ENCODE measurements at places on chromosomes 12 and 14. TPM values are rescaled to one million over a fixed set of nuclear protein-coding genes. Genes with fewer than 3 reads are reported as not detected.

RNF212B gene
- not detected for total RNA-seq

NOVA1 gene
- total RNA-seq = 4.0 TPM

OTOGL gene
- total RNA-seq = 0.10 TPM

SERPINA1 gene
- total RNA-seq = 0.56 TPM

- DNase-seq = no peak
- no peak overlapping the region for H3K4me3 ChIP-seq
- no peak overlapping the region for H3K27ac ChIP-seq
- no peaks in the 10 kb centered on the region for H3K27me3 ChIP-seq
- H3K4me1 ChIP-seq = no peaks in the 10 kb centered on the region
Observed at GRCh38 chr12:70486588-70486987, 120.5 kb downstream of the KCNMB4 start.

- H3K4me1 ChIP-seq = no peaks in the 10 kb centered on the region
- no peaks in the 10 kb centered on the region for H3K27me3 ChIP-seq
- no peak overlapping the region for H3K4me3 ChIP-seq
- peaks cover 3% of the 10 kb centered on the region for H3K36me3 ChIP-seq
- no peak for DNase-seq
- H3K27ac ChIP-seq = no peak overlapping the region
Observed at GRCh38 chr12:123657211-123657610, 13.7 kb upstream of the TCTN2 start.

DNA sequence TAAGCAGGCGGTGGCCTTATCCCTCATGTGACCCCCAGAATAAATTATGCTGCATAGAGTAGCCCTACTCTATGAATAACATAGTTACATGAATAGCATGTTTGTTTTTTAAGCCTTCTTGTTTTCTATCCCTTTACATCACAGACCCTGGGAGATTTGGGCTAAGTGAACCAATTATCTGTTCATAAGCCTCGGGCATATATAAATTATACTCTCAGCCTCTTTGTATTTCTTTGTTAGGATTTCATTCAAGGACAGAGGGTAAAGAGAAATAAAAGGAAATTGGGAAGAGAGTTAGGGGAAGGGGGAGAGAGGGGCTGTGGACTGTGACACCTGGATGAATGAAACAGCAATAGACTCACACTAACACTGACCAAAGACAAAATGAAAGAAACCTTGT is 35.3 kb upstream of the RTRAF start:
- H3K4me3 ChIP-seq = no peak overlapping the region
- DNase-seq = no peak
- H3K27me3 ChIP-seq = no peaks in the 10 kb centered on the region
- no peaks in the 10 kb centered on the region for H3K36me3 ChIP-seq
- no peak overlapping the region for H3K27ac ChIP-seq

DNA sequence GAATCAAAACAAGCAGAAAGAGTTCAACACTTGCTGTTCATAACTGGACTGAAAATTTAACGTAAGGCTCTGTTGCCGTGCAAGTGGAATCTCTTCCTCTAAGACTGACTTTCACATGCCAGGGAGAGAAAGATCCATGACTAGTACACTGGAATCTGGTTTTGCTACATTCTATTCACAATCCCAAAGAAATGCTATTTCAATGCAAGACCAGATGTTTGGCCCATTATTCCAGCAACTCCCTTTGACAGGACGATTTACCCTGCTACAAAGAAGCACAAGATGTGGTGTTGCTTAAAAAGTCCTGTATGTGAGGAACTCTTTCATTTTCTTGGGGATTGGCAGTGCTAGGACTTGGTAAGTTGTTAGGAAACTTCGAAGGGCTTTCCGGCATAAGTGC is 17.4 kb downstream of the RFC5 start:
- no peaks in the 10 kb centered on the region for H3K36me3 ChIP-seq
- no peak overlapping the region for H3K4me3 ChIP-seq
- H3K4me1 ChIP-seq = no peaks in the 10 kb centered on the region
- H3K27ac ChIP-seq = no peak overlapping the region
- DNase-seq = no peak

- peaks cover 13% of the 10 kb centered on the region for H3K4me1 ChIP-seq
- no peak overlapping the region for H3K27ac ChIP-seq
- DNase-seq = no peak
- no peak overlapping the region for H3K4me3 ChIP-seq
- no peaks in the 10 kb centered on the region for H3K36me3 ChIP-seq
Observed at GRCh38 chr12:14252697-14253096, 112.8 kb upstream of the ATF7IP start.

DNA sequence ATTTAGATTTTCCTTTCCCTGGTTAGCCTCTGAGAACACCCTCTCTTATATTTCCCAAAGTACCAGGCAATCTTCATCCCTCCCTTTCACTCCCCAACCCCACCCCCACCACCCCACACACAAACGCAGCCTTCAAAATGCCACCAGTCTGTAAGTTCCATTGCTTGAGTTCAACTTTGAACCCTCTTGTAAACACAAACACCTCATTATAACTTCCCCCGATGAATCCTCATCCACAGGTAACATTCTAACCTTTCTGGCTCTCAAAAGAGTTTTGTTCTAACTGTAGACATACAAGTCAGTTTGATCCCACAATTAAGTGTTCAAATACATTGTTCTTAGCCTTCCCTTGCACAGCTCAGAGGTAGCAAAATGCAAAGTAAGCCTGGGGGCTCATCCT is 199.4 kb upstream of the FOXN3 start:
- peak overlapping the region; percentile 78 for H3K27ac ChIP-seq
- H3K36me3 ChIP-seq = no peaks in the 10 kb centered on the region
- H3K4me1 ChIP-seq = peaks cover 43% of the 10 kb centered on the region

DNA sequence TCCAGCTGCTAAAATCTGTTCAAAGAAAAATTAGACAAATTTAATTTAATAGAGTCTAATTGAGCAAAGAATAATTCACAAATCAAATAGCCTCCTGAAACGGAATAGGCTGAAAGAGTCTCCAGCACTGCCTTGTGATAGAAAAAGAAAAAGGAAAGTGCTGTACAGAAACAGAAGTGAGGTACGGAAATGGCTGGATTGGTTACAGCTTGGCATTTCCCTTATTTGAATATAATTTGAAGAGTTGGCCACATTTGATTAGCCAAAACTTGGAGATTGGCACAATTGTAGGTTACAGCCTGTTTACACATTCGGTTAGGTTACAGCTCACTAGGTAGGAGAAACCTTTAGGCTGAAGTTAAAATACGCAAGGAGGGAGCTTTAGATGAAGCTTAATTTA is 24.8 kb upstream of the PCED1B start:
- H3K4me1 ChIP-seq = no peaks in the 10 kb centered on the region
- no peak overlapping the region for H3K4me3 ChIP-seq
- no peaks in the 10 kb centered on the region for H3K36me3 ChIP-seq
- no peak overlapping the region for H3K27ac ChIP-seq

GRCh38 chr12:108689314-108690190 is 41.8 kb downstream of the CORO1C start:
- H3K4me1 ChIP-seq = peaks cover 85% of the 10 kb centered on the region
- peak overlapping the region; percentile 98 for H3K27ac ChIP-seq
- H3K27me3 ChIP-seq = no peaks in the 10 kb centered on the region
- H3K4me3 ChIP-seq = peak overlapping the region; percentile 45
- peak; percentile 71 for DNase-seq
- no peaks in the 10 kb centered on the region for H3K36me3 ChIP-seq

DNA sequence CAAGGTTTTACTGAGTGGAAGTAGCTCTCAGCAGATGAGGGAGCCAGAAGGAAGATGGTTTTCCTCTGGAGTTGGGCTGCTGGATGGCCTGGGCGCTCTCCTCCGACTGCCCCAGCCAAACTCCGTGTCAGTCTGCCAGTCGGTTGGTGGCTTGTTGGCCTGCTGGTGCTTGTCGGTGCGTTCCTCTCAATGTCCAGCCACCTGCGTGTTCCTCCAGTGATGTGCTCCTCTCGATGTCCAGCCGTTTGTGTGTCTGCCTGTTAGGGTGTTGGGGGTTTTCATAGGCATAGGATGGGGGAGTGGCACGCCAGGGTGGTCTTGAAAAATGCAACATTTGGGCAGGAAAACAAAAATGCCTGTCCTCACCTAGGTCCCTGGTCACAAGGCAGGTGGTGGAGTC is 37.0 kb upstream of the LDHB start:
- H3K36me3 ChIP-seq = no peaks in the 10 kb centered on the region
- DNase-seq = no peak
- H3K4me1 ChIP-seq = no peaks in the 10 kb centered on the region
- no peaks in the 10 kb centered on the region for H3K27me3 ChIP-seq
- H3K27ac ChIP-seq = no peak overlapping the region

DNA sequence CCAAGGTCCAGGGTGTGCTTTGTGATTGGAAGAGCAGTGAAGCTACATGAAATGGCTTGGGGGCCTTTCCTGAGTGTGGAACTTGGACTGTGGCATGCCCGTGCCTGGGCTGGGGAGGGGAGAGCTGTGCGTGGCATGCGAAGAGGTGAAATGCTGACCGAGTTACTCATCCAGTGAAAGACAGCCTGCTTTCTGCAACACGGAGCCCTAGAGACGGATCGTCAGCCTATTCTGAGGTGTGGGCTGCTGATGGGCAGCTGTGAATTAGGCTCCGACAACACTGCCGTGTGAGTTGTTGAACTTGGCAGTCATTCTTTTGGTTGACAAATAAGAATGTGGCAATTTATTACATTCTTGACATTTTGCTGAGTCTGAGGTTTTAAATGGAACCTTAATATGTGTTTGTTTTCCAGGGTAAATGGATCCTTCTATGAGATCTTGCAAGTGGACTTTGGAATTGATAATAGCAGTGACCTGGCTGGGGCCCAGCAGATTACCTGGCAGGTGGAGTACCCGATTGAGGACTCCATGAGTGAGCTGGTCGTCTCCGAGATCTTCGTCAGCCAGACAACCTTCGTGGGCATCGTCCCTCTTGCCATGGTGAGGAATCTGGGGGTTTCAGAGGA is 453.9 kb downstream of the AACS start:
- H3K27me3 ChIP-seq = no peaks in the 10 kb centered on the region
- no peaks in the 10 kb centered on the region for H3K36me3 ChIP-seq
- H3K4me1 ChIP-seq = no peaks in the 10 kb centered on the region
- no peak overlapping the region for H3K27ac ChIP-seq
- no peak for DNase-seq

DNA sequence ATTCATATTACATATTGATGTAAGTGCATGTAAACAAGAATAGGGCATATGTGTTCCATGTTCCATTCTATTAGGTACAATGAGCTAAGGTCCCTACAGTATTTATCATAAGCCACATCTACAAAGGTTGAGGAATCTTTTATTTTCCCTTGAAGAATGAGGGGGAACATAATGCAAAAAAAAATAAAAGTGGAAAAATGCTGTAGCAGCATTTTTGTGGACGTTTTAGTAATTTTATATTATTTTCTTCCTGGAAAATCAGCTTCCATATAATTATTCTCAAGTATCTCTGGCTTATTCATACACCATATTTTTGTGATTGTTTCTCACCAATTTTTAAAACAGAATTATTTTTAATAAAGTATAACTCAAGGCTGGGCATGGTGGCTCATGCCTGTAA is 148.7 kb downstream of the MED13L start:
- no peaks in the 10 kb centered on the region for H3K36me3 ChIP-seq
- H3K4me1 ChIP-seq = peaks cover 86% of the 10 kb centered on the region
- no peak overlapping the region for H3K27ac ChIP-seq
- no peak overlapping the region for H3K4me3 ChIP-seq
- DNase-seq = no peak
- no peaks in the 10 kb centered on the region for H3K27me3 ChIP-seq

- no peak overlapping the region for H3K4me3 ChIP-seq
- H3K27ac ChIP-seq = no peak overlapping the region
- DNase-seq = no peak
- peaks cover 6% of the 10 kb centered on the region for H3K4me1 ChIP-seq
- H3K27me3 ChIP-seq = no peaks in the 10 kb centered on the region
Observed at GRCh38 chr14:33792009-33792719, 158.7 kb downstream of the EGLN3 start.

DNA sequence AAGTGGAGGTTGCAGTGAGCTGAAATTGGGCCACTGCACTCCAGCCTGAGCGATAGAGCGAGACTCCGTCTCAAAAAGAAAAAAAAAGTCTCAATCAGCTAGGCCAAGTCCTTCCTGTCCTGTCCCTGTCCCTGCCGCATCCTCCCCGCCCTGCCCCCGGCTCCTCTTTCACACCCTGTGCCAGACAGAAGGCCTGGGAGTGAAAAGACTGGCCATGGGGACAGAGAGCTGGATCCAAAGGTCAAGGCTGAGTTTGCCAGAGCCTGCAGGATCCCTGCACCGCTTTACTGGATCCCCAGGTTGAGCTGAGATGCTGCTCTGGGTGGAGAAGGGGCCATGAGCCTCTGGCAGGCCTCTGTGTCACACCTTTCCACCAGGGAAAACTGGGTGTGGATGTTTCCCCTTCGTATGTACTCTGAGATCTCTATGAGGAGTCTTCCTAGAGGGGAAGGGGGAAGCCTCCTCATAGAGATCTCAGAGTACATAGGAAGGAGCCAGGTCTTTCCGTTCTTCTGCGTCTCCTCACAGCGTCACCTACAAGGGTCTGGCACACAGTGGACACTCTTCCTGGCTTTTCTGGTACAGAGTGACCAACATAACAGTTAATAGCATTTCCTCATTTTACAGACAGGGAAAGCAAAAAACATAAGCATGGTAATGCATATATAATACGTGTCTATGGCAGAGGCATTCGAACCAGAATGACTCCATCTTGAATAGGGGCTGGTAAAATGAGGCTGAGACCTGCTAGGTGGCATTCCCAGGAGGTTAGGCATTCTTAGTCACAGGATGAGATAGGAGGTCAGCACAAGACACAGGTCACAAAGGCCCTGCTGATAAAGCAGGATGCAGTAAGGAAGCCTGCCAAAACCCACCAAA is 35.1 kb downstream of the NINJ2 start:
- no peaks in the 10 kb centered on the region for H3K27me3 ChIP-seq
- peak; percentile 87 for DNase-seq
- H3K27ac ChIP-seq = peak overlapping the region; percentile 98
- peaks cover 42% of the 10 kb centered on the region for H3K4me1 ChIP-seq

- no peaks in the 10 kb centered on the region for H3K27me3 ChIP-seq
- H3K4me1 ChIP-seq = peaks cover 9% of the 10 kb centered on the region
- no peak overlapping the region for H3K4me3 ChIP-seq
- DNase-seq = no peak
- no peak overlapping the region for H3K27ac ChIP-seq
- no peaks in the 10 kb centered on the region for H3K36me3 ChIP-seq
Observed at GRCh38 chr12:124168016-124168786, 126.7 kb upstream of the RFLNA start.
